Stimulated activated CD4-positive, alpha-beta T cell treated with anti-CD3 and anti-CD28 coated beads, Interleukin-1b, Interleukin-23, amount 100 ng/mL, for 48 hours (primary cell): ENCODE measurements at places on chromosomes 13 and 19.

DNA sequence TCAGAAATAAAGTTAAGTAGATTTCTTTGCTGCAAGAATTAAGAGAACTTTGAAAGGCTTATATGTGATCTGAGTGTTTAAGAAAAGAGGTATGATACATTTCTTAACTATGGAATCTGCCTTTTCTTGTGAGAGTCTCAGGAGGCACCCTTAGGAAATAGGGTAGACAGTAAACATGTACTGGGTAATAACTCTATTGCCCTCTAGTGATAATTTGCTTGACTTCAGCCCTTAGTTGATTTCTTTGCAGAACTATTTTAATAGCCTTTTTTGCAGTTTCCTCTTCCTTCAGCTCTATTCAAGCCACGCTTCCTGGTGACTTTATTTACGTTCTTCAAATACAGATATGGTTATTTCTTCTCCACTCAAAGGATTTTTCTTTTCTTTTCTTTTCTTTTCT, 37.0 kb upstream of the CCNA1 start:
- DNase-seq, result no peak

GRCh38 chr19:18789422-18789869, 1.7 kb downstream of the COMP start:
- no peak for DNase-seq

DNA sequence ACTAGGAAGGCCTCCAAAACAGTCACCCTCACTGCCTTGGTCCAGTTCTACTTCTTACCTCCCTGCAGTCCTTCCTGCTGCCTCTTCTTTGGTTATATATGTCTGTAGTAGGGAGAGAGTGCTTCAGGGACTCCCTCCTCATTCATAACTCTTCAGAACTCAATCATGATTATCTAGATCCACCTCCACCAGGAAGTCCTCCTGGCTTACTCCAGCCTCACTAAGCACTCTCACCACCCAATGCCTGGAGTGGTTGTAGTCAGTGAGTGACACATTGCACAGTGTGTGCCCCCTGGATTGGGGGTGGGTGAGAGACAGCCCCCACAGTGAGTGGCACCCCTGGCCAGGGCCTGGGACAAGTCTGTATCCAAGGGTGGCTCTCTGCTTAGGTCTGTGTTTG, 10.0 kb upstream of the FOSB start:
- DNase-seq, result no peak

DNA sequence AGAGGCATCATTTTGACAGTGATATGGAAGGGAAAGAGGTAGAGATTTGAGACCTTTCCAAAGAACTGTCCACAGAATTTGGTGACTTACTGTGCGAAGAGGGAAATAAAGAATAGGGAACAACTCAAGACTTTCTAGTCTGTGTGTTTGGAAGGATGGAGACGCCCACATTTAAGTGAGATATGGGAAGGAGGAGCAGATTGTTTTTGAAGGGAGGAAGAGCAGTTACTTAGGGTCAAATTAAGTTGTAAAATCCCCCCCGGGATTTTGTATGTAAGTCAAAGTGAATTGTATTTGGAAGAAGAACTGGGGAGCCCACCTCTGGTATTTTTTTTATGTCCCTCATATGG, 1.2 kb downstream of the USPL1 start:
- no peak for DNase-seq

DNA sequence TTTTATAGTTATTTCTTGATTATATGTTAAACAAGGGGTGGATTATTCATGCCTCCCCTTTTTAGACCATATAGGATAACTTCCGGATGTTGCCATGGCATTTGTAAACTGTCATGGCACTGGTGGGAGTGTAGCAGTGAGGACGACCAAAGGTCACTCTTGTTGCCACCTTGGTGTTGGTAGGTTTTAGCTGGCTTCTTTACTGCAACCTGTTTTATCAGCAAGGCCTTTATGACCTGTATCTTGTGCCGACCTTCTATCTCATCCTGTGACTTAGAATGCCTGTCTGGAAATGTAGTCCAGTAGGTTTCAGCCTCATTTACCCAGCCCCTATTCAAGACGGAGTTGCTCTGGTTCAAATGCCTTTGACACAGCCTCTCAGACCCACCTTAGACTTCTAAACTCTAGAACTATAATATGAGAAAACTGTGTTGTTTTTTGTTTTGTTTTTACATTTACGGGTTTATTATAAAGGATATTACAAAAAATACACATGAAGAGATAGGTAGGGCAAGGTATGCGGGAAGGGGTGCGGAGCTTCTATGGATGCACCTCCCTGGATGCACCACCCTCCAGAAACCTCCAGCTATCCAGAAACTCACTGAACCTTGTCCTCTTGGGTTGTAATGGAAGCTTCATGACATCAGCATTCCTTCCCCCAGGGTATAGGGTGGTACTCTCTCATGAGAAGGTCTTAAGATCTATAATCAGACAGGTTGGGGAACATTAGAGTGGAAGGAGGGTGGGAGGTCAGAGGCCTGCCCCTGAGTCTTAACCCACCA, 15.8 kb upstream of the SPRYD7 start:
- no peak for DNase-seq

DNA sequence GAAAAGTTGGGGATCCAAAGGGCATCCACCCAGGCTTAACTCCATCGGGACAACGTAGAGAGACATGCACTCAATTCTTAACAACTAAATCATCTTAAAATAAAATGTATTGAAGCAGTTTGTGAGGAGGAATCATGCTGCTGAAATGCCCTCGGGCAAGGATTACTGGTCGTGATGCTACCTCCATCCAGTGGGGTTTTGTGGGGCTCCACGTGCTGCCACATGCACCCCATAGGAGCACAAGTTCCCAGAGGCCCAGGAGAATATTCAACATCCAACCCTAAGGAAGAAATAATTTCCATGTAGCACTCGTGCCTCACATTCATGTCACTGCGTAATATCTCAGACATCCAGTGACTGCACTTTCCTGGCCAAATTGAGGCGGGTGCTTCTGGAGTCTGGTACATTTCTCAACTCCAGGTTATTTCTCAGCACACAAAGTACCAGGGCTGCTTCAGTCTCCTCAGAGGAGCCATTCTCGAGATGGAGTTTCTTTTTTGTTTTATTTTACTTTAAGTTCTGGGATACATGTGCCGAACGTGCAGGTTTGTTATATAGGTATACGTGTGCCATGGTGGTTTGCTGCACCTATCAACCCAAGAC, 429.8 kb downstream of the FOXO1 start:
- DNase-seq, result no peak

DNA sequence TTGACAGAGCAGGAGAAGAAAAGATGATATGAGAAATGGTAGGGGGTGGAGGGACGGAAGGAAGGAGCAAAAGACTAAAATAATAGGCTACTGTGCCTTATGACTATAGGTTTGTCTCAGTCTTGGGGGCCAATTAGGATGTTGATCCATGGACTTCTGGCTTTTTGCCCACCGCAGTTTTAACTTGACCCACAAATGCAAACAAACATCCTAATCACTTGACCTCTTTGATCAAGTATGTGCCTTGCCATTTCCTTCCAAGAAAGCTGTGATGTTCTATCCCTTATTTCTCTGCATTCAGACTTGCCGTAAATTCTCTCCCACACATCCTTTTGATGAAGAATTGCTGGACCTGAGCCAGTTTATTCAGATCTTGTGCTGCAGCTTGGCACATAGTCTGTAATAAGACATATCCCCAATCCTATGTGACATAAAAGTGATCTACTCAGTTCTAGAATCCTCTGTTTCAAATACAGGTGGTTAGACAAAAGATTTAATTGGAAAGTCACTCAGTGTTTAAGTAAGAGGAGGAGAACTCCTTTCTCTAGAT, 62.8 kb downstream of the TPT1 start:
- DNase-seq, result no peak

DNA sequence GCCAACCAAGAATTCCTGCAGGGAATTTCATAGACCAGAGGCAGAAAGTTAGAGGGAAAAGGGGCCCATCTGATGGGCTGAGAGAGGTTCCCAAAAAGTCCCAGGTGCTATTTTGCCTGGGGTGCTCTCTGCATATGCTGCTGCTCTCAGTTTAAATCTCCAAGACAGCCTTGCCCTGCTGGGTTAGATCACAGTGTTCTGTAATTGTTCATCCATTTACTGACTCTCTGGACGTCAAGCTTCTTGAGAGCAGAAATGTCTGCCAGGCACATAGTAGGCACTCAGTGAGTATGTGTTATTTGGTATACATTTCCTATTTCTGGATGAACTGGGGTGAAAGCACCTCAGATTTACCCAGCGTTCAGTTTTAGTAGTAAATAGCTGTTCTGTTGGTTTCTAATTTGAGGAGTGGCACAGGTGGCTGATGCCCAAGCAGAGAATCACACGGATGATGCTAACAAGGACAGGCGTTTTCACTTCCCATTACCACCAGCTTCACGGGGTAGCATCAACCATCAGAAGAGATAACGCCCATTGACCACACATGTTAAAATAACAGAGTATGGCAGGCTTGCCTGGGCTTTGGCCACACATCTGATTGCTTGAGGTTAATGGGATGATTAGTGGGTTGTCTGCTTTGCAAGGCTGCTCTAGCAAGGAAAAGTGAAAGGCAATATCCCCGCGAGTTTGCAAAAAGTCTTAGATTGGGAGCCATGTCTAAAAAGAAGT, 161.1 kb downstream of the SLC7A1 start:
- DNase-seq, result no peak

- DNase-seq, result no peak
Measured at GRCh38 chr13:44808185-44808584, 181.1 kb downstream of the NUFIP1 start.

- no peak for DNase-seq
Measured at GRCh38 chr13:71754407-71754974, 112.5 kb downstream of the DACH1 start.

DNA sequence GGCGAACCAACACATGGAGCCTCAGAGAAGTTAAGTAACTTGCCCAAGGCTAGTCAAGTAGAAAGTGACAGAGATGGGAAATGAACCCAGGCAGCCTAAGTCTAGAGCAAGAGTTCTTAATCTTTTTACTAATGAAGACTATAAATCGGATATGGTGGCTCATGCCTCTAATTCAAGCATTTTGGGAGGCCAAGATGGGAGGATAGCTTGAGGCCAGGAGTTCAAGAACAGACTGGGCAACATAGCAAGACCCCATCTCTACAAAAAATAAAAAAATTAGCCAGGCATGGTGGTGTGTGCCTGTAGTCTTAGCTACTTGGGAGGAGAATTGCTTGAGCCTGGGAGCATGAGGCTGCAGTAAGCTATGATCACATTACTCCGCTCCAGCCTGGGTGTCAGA, 10.7 kb downstream of the GPR12 start:
- no peak for DNase-seq

- no peak for DNase-seq
Measured at GRCh38 chr13:92074658-92075057, 676.2 kb downstream of the GPC5 start.

GRCh38 chr19:46299695-46300094, 2.9 kb downstream of the HIF3A start:
- no peak for DNase-seq

GRCh38 chr13:113495494-113496210, 5.1 kb upstream of the DCUN1D2 start:
- DNase-seq, result no peak

DNA sequence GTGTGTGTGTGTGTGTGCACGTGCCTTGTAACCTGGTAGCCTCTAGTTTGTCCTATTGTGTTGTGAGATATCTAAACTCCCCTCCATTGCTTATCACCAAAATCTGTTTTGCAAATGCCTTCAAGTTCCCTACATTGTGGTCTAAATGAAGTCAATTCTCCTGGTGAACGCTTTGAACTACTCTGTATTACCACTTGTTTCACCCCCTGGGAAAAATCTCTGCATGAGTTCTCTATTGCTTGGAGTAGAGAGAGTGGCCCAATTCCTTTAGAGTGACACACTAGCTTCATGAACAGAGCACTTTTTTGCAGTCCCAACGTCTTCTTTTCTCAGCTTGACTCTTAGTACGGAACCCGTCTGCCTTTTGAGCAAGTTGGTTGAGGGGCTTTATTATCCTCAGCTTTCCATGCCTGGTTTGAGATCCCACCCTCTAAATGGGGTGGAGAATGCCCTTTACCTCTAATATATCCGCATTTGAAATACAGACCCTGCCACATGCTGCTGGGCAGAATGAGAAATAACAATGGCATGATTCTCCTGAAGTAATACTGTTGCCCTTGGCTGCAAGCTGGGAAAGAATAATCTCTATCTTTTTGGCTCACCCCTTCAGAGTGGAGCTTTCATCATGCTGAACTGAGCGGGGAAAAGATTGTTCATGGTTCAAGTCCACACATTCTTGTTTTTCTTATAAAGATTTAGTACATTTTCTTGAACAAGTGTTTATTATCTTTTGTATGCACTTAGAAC, 2545.3 kb downstream of the PCDH9 start:
- DNase-seq, result no peak

- DNase-seq, result no peak
Measured at GRCh38 chr19:56613639-56614038, 18.5 kb downstream of the ZNF71 start.

GRCh38 chr19:6674868-6675305, 4.9 kb upstream of the TNFSF14 start:
- peak; percentile 96 for DNase-seq

DNA sequence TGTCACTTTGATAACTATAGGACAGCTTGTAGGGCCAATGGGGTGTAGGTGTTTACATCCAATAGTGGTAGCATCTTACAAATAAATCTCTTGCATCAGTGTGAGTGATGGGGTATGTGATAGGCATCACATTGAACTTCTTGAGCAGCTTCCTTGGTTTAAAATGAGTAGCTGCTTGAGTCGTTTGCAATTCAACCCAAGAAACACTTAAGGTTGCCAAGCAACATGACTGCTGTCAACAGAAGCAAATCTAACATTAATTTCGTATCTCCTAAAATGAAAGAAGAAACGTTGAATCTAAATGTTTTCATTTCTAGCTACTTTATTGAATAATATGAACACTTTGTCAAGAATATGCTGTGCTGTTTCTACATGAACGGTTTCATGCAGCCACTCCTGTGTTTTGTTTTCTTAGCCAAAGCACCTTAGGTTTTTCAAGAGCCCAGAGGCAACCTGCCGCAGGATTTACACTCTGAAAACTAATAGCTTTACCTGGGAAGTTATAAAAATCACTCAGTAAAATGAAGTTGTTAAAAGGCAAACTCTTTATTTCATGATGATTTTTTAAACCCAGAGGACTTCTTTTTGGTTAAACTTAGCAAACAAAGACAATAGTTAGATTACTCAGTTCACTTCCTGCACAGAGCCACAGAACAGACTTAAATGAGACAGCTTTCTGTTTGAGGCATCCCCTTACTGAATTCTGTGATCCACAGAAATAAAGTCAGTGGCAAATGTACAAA, 305.2 kb downstream of the MTUS2 start:
- DNase-seq, result no peak

DNA sequence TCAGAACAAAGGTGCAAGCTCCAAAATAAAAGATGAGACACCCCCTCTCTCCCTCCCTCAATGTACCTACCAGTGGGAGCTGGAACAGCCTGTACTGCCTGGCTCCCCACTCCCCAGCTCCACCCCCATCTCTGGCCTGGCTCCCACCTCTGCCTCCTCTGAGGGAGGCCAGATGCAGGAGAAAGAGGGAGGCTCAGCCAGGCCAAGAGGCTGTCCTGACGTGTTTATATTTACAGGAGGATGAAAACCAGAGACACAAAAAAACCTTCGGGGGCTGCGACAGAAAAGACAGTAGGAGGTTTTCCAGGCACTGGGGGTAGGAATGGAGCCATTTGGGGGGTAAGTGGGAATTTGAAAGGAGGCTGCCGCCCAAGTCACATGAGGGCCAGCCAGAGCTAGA, 19.7 kb downstream of the ARHGEF18 start:
- no peak for DNase-seq

- DNase-seq, result no peak
Measured at GRCh38 chr19:48676887-48677286, 4.1 kb upstream of the NTN5 start.
